ENCODE measurements at places on chromosomes 5 and 9.
A peak's percentile ranks its signal among the peaks of the same experiment; 100 is the strongest.

DNA sequence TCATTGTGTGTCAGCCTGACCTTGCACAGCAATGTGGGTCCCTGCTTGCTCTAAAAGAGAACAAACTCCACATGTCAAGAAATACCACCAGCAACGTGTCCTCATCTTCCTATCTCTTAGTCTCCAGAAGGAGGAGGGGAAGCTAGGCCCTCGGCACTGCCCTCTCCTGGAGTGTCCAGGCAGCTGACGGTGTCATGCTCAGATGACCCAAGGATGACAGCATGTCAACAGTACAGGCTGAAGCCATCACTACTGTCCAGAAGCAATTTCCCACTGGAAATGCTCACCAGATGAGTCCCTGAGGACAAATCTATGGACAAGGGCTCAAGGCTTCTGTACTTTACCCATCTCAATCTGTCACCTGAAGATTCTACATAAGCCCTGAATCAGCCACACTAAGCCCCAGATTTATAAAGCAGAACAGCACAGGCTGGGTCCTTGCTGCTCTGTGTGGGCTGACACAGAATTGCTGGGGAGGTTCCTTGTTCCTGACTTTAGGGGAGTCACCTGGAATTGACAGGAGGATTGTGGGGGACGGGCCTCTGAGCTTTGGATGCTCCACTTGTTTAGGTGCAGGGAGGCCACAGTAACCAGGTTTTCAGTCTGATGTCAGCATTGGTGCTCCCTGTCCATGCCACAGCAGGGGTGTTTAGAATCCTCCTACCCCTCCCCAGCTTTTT, 210.2 kb downstream of the DAB2IP start:
- DNase-seq: peak; percentile 47

DNA sequence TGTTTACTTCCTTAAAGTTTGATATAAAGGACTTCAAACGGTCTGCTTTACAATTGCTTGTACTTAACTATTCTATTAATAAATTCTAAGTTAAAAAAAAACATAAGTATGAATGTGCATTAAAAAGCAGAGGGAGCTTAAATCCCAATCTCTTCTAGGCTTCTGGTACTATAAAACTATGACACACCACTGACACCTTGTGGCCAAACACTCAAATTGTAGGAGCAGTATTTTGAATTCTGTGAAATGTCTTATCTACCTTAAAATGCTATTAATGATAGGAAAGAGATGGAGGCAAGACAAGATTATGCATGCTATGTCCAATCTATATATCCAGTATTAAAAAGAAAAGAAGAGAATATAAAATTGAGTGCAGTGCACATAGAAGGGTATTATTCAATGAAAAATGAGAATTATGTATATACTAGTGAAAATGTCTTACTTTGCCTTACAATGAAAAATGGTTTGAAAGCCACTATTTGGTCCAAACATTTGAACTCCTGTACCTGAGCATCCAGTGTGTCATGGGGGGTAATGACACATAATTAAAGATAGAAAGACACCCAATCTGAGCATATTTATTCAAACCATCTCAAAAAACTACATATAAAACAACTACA, 87.6 kb downstream of the ERP44 start:
- peak; percentile 58 for DNase-seq

- peak; percentile 33 for DNase-seq
Observed at GRCh38 chr5:125227333-125228095, 481.1 kb upstream of the ZNF608 start.

DNA sequence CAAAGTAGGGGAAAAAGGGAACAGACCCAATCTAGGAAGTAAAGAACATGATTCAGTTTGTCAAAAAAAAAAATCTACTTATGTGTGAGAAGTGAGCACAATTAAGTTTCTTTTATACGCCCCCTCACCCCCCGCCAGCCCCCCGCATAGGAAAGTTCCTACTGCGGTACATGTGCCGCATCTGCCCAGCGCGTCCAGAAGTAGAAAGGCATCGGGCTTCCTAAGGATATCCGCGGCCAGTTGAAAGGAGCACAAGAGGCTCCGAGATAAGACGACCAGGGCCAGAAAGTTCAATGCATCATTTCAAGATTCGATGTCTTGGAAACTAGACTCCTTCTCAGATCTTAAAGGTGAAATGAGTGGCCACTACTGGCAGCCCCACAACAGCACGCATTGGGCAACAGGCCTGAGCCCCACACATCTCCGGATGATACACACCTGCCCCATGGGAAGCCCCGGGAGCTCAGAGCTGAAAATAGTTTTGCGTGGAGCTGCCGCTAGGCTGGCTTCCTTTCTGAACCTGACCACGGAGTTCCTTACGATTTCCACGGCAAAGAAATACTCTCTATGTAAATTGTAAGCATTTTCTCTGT, 203.9 kb downstream of the RAB3C start:
- no peak for DNase-seq

- DNase-seq: no peak
Observed at GRCh38 chr5:142016556-142016955, 3.7 kb upstream of the GNPDA1 start.

- DNase-seq: peak; percentile 70
Observed at GRCh38 chr9:91775011-91775707, 174.9 kb downstream of the ROR2 start.

DNA sequence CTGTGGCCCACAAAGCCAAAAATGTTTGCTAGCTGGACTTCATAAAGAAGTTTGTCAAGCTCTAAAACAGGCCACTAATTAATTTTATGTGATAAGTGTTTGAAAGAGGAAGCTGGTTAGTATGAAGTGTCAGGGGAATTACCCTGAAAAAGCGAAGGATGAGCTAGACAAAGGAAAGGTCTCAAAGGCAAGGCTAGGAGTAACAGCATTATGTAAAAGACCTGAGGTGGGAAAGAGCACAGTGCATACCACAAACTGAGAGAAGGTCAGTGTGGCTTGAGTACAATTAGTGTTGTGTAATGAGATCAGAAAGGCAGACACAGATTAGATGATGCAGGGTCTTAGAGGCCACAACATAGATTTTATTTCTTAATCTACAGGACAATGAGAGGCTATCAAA, 29.6 kb downstream of the RC3H2 start:
- no peak for DNase-seq

GRCh38 chr5:133853646-133854365, 114.6 kb downstream of the C5orf15 start:
- no peak for DNase-seq

- no peak for DNase-seq
Observed at GRCh38 chr9:127920794-127921193, 4.0 kb upstream of the ST6GALNAC4 start.

GRCh38 chr9:91898451-91899218, 51.4 kb downstream of the ROR2 start:
- peak; percentile 54 for DNase-seq

- DNase-seq: no peak
Observed at GRCh38 chr9:93634311-93635185, 58.2 kb downstream of the PHF2 start.

DNA sequence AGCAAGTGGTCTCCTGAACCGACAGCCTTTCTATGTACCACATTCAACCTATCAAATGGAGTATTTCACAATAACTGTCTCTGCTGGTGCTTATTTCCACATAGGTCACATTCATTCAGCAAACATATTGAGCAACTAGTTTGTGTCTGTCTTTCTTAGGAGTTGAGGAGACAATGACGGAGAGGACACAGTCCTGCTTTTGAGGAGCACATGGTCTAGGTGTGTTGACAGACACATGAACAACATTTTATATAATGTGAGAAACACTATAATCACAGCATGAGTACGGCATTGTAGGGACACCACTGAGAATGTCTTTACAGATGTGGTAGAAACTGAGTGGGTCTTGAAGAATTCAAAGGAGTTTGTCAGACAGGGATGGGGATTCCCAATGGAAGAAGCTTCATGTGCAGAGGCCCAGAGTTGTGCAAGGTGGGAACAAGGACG, 28.5 kb downstream of the NFIL3 start:
- no peak for DNase-seq

GRCh38 chr5:129541648-129542251, 81.7 kb downstream of the ADAMTS19 start:
- peak; percentile 2 for DNase-seq

DNA sequence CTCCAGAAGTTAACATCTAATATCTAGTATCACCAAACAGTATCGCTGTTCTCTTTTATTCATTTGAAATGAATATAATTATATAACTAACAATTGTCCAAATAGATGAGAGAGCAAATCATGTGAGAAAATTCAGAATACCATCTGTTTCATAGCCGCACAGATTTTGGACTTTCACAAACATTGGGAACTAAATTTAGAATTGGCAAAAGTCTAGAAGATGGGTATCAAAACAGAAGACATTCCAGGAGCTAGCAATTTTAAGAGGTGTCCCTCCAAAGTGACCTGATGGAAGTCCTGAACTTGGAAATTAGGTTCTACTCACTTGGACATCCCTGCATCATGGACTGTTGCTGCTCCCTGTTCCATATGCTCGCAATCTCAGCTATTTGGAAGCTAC, 57.0 kb upstream of the FSD1L start:
- DNase-seq: no peak

- no peak for DNase-seq
Observed at GRCh38 chr5:157584628-157585027, 9.1 kb upstream of the ADAM19 start.

DNA sequence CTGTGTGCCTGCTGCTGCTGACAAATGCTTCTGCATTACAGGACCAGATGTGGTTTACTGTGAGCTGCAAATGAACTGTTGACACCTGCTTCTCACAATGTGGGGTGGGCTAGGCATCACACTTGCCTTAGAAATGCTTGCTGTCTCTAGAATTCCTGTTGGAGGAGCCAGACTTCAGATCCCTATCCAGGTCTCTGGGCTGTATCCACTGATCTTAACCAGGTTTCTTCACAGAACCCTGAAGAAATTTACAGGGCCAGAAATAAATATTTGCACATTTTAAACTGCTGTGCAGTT, 255.4 kb downstream of the FAM114A2 start:
- DNase-seq: no peak

- DNase-seq: peak; percentile 68
Observed at GRCh38 chr9:137049544-137050449, 3.8 kb upstream of the NPDC1 start.

- DNase-seq: no peak
Observed at GRCh38 chr5:175472378-175472777, 6.0 kb upstream of the SFXN1 start.

GRCh38 chr5:4947893-4948536, 192.1 kb upstream of the ADAMTS16 start:
- no peak for DNase-seq

- no peak for DNase-seq
Observed at GRCh38 chr9:131697097-131697496, 42.8 kb downstream of the RAPGEF1 start.

Measured in A172 (cell line).